Esophagus (tissue), 2 donors: ENCODE measurements at places on chromosomes 13 and 19. TPM values are rescaled to one million over a fixed set of nuclear protein-coding genes. Genes with fewer than 3 reads are reported as not detected.

S1PR5 gene
- 12.1 TPM for polyA plus RNA-seq

LILRA1 gene
- polyA plus RNA-seq = 0.08 TPM

OR1M1 gene
- polyA plus RNA-seq = not detected

MCEMP1 gene
- polyA plus RNA-seq = 0.53 TPM

NKPD1 gene
- polyA plus RNA-seq = 0.61 TPM
